ENCODE measurements at places on chromosomes 7 and 10.

GRCh38 chr7:23768022-23768421 lies 58.0 kb downstream of the STK31 start:
- DNase-seq: no peak

GRCh38 chr10:14727924-14728323 lies 46.8 kb downstream of the FAM107B start:
- DNase-seq: no peak

DNA sequence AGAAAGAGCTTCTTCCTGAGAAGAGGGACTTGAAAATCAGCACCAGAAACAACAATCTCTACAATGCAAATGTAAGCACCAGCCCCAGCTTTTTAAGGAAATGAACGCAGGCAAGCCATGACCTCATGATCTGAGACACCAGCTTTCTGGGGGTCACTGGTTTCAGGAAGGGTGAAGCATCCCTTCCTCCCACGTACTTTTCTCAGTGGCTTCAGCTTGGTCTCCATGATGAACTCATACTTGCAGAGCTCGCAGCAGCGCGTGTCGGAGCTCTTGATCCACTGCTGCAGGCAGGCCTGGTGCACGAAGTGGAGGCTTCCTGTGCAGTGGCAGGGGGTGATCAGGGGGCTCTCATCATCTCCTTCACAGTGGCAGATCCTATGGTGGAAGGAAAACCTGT lies 87.0 kb downstream of the ALOX5 start:
- no peak for DNase-seq

DNA sequence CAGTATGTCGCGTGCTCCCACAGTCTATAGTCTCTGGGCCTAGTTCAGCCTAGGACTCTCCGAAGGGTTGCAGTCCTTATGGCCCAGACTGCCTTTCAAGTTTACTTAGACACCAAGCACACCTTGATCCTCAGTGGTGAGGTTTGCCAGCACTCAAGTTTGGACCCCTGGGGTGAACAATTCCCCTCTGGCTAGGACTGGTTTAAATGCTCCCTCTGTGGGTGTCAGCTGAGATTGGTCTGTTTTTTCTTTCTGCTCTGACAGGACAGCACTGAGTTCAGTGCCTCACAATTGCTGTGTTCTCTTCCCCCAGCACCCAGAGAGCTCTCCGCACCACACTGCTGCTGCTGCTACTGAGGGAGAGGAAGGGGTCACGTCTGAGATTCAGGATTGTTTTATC lies 31.9 kb upstream of the AGR3 start:
- DNase-seq: no peak

Measured in stimulated activated CD4-positive, alpha-beta T cell treated with anti-CD3 and anti-CD28 coated beads, Interleukin-1b, Interleukin-23, amount 100 ng/mL, for 1 hour (primary cell).